ENCODE measurements at places on chromosomes 5 and 9.

- DNase-seq = no peak
Measured at GRCh38 chr9:6024035-6024554, 8.7 kb upstream of the RANBP6 start.

DNA sequence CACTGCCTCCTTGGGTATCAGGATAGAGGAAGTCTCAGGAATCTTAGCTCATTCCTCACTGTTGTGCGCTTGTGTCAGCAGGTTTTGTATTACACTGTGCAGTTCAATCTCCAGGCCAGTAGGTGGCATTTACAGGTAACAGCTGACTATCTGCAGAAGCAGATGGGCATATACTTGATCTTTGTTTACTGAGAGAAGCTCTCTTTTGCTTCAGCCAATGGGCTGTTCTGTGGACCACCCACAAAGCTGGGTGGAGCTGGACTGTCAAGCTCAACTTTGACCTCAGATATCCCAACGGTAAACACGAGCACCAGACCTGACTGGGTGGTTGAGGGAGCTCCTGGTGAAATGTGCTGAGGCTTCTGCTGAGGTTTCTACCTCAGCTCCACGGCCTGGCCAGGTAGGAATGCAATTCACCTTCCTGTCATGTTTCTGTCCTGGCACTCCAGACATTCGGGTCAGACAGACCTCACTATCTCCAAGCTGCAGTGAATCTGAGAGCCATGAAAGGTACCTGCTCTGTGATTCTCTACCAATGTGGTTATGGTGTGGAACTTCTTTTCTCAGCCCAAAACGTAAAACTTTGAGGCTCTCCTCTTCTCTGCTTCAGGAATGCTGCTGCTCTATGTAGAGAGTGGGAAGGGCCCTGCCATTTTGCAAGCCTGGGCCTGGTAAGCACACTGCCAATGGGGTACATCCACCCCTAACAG is 167.9 kb upstream of the ACTBL2 start:
- peak; percentile 73 for DNase-seq

DNA sequence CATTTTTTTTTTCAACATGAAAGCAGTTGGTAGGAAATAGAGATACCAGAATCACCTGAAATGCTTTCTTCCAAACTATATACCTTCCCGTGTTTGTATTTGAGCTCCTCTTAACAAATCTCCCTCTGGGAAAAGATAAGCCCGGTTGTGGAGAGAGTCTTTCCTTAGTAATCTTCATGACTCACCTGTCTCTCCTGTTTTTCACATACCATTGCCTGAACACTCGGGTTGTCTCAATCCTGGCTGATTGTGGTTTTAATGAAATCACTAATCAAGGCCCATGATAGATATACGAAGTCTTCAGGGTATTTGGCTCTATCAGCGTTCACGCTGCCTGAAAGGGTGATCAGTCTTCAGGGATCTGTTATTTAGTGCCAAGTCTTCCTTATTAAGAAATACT is 136.7 kb downstream of the MAN2A1 start:
- DNase-seq = peak; percentile 58

- no peak for DNase-seq
Measured at GRCh38 chr5:22892441-22892840, 39.3 kb upstream of the CDH12 start.

- DNase-seq = no peak
Measured at GRCh38 chr5:56517011-56517416, 283.9 kb upstream of the ANKRD55 start.

- DNase-seq = peak; percentile 34
Measured at GRCh38 chr9:68552700-68553476, 12.2 kb upstream of the TMEM252 start.

DNA sequence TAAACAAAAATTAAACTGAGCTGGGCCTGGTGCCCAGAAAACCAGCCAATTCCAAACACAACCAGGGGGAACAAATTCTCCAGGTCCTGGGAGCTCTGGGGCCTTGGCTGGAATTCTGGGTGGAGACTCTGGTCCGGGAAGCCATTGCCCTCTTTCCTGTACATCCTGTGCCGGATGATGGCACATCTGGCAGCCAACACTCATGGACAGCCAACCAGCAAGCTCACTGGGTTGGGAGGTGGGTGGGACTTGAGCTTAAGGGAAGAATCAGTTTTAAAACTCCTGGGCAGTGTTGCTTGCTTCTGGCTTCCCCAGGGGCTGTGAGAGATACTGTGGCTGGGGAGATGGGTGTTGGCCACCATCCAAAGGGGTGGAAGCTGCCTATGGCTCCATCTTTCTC is 56.1 kb downstream of the PCDH1 start:
- DNase-seq = no peak

DNA sequence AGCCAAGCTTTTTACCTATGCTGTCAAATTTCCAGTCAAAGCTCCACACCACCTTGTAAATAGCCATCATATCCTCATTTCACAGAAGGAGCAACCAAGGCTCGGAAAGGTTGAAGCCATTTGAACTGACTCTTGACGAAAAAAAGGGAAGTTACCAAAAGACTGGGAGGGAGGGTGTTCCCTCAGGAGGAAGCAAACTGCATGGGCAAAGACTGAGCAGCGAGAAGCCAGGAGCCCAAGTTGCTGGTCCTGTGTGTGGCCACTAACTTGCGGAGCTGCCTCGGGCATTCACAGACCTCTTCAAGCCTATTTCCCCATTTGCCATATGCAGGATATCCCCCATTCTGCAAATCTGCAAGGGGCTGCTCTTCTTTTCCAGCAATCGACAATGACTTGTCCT is 37.4 kb downstream of the TTLL11 start:
- DNase-seq = no peak

DNA sequence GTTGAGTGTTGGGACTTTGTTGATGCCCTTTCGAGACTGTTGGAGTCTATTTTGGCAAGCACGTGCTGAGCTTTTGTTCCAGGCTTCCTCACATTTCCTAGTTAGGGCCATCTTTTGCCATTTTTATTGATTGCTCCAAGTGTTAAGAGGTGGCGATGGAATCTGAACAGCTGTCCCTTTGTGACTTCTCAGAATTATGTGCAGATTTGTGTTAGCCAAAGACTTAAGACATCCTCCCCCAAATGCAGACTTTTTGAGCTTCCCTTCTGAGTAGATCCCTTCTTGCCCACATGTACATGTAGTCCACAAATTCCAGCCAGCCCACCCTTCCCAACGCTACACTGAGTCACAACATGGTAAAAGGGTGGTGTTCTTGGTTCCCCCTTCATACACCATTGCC is 59.2 kb downstream of the SPIN1 start:
- DNase-seq = no peak

DNA sequence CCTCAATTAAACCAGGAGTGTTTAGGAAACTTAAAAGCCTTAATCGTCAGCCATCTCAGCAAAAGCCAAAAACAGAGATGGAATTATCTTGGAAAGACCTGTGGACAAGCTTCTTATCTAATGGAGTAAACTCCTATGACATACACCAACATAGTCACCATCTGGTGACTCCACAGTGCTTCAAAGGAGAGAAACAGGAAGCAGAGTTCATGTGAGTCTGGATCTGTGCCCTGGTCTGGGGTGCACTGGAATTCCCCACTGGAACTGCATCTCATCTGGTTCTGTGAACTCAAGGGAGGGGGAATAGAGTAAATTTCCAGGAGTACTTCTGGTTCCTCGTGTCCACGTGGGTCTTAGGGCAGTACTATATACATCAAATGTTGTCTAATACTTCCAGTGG is 36.3 kb upstream of the KCNN2 start:
- DNase-seq = peak; percentile 41

All from HT1080 (cell line).